NCI-H1105 (cell line): ENCODE measurements at places on chromosomes 1 and 21.

DNA sequence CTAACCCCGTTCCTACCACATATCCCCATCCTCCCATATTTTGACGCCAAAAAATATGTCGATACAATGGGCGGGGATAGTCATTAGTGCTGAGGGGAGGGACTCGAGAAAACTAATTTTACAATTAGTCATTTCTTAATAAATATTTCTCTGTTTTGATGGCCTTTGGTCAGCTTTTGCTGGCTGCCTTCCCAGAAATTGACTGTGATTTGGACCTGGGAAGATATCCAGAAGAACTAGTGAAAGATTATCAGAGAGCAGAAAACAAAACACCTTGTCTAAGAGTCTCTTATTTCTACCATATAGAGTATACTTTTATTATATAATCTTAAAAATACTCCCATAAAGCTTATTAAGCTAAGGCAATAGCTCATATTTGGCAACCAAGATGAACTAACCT lies 247.6 kb downstream of the MRPL39 start:
- no peak for DNase-seq

DNA sequence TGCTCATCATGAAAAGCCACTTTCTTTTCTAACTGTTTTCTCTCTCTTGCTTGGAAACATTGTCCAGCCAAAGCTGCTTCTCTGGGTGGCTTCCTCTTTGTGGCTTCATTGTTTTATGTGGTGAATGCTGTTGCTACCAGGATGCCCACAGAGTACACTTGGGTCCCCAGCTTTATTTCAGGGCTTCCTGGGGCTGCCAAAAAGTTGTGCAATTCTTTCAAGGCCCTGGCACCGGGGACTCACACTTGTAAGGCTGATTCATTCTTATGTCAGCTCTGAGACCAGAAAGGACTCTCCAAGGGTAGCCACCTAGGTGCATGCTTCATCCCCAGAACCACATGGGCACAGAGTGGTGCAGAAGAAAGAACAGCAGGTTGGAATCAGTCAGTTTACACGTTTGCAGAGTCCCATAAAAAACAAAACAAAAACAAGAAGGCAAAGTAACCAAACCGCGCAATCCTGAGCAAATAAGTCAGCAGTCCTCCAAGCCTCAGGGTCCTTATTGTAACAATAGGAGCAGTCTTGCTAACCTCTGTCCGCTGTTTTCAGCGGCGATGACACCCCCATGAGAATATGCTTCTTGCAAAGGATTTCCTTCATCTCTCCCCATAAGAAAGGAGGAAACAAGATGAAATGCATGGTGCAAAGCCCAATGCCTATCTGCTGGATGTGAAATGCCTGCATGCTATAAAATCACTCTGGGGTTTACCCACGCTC lies 89.9 kb upstream of the SSX2IP start:
- no peak for DNase-seq

GRCh38 chr1:201575912-201576311 lies 37.0 kb downstream of the NAV1 start:
- no peak for DNase-seq

GRCh38 chr1:36109041-36109679 lies 15.9 kb downstream of the COL8A2 start:
- no peak for DNase-seq

DNA sequence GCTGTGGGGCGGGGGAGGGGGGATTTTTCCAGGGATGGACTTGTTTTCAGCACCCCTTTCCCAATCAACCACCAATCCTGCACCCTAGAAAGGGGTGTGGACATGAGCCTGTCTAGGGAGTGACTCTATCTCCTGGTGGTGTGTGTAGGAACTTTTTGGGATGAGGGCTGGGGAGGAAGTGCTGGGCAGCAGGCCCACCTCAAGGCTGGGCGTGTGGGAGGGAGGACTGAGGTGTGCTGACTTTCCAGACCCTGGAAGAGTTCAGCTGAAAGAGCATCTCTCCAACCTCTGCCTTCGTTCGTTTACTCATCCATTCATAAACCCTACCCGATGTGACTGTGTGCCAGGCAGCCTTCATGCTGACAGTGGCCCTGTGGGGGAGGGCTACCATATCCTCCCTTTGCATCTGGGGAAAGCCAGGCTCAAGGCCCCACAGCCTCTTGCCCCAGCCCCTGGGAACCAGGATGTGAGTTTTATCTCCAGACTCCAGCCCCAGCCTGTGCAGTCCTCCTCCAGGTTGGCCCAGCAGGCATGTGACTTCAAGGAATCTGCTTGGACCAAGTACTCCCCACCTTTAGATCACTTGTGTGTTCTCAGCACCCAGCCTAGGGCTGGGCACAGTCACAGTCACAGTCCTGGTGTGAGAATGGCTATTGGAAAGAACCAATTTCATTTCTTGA lies 6.7 kb downstream of the KNCN start:
- DNase-seq, result no peak

DNA sequence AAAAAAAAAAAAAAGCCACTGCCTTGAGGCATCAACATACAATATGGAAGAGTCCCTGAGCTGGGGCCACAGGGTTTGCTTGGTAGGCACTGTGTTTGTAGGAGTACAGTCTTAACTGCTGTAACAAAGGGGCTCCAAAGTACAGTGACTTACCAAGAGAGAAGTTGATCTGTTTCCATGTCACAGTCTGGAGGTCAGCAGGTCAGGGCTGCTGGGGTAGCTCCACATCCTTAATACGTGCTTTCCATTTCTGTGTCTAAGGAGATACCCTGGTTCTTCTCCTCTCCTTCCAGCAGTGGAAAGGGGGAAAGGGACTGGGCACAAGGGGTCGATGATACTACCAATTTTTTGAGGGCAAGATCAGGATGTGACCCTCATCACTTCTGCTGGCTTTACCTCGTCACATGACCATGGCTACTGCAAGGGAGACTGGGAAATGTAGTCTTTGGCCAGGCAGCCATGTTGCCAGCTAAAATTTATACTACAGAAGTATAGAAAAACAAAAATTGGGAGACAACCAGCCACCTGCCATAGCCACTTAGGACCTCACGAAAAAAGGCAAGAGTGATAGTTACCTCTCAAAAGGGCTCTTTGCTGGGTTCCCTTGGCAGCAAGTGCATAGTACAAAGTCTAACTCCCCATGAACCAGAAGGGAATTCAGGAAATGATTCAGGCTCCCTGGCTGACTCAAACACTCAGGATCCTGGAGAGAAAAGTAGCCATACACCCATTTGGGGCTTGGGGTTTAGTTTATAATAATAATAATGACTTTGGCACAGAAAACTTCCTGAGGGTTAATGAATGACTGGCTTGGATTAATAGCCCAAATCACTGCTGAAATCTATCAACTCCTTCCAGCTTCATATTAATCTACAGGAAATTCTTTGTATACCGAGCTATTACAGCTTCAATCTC lies 52.7 kb upstream of the ATP5PO start:
- DNase-seq, result no peak

- DNase-seq, result no peak
Observed at GRCh38 chr1:17653276-17653675, 101.9 kb upstream of the ACTL8 start.

DNA sequence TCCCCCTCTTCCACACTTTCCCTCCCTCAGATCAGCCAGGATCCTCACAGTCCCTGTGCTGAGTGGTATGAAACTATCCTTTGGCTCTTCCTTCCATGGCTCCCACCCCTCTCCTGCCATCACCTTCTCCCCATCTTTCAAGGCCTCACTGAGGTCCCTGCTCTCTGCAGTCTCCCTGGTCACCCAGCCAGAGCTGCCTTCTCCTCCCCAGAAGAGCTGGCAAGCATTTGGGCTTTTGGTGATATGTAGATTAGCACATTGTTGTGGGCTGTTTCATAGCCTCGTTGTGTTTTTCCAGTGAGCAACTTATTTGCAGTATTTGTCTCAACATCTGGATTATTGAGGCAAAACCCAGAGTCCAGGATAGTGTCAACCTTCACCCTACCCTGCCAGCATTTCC lies 2.2 kb downstream of the CSF1 start:
- DNase-seq, result no peak

- no peak for DNase-seq
Observed at GRCh38 chr21:21612466-21612865, 614.3 kb downstream of the NCAM2 start.

DNA sequence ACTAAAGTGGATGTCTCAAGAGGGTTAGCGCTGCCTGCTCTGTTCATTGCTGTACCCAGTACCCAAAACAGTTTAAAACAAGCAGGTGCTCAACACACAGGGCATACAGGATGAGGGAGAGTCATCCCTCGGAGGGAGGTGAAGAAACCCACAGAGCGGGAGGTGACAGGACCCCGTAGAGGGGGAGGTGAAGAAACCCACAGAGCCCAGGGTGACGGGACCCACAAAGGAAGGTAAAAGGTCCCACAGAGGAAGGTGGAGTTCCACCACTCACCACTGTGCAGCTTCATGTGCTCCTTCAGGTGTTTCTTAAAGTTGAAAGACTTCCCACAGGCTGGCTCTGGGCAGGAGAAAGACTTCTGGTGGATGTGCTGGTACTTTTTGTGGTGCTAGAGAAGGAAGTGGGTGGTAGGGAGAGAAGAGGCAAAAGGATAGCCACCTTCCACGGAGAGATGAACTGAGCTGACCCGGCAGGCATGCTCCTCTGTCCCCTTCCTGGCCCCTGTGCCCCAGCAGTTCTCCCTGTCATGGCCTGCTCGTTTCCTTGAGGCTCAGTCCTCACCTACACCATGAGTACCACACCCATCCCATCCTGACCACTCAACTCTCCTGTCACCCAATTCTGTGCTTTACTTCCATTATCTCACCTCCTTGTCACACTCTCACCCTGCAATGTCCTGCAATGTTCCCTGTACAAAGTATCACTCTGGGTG lies 5.1 kb downstream of the ZNF692 start:
- no peak for DNase-seq

GRCh38 chr1:163528710-163529348 lies 207.1 kb downstream of the NUF2 start:
- no peak for DNase-seq
